ENCODE measurements at places on chromosomes 12 and 14. TPM values are rescaled to one million over a fixed set of nuclear protein-coding genes. Genes with fewer than 3 reads are reported as not detected.

The IGF1 gene
- 5.8 TPM for total RNA-seq

The LUM gene
- total RNA-seq = 17.4 TPM

The BMP4 gene
- total RNA-seq = 6.4 TPM

The MYO1H gene
- 0.20 TPM for total RNA-seq

The EFS gene
- 1.1 TPM for total RNA-seq

The MUCL1 gene
- total RNA-seq = not detected

The NANOG gene
- 0.22 TPM for total RNA-seq

The CYP27B1 gene
- 1.7 TPM for total RNA-seq

The MFAP5 gene
- 10.9 TPM for total RNA-seq

The MAP1LC3B2 gene
- total RNA-seq = 1.9 TPM

The TSPAN8 gene
- 2,025 TPM for total RNA-seq

The DPF3 gene
- total RNA-seq = 9.7 TPM

The TTC6 gene
- total RNA-seq = 6.7 TPM

The ING4 gene
- total RNA-seq = 23.6 TPM

The ACVRL1 gene
- 188 TPM for total RNA-seq

The BBOF1 gene
- 3.1 TPM for total RNA-seq

The ABCD2 gene
- total RNA-seq = 0.15 TPM

The TTC8 gene
- 13.4 TPM for total RNA-seq

The DTX1 gene
- 1.2 TPM for total RNA-seq

The TSPAN19 gene
- total RNA-seq = not detected
